Fibroblast of the conjunctiva (primary cell): ENCODE measurements at places on chromosomes 11 and 22.
A peak's percentile ranks its signal among the peaks of the same experiment; 100 is the strongest.

GRCh38 chr11:33887886-33888285, 4.0 kb downstream of the LMO2 start:
- DNase-seq, result no peak

GRCh38 chr22:29830585-29830984, 7.5 kb downstream of the ASCC2 start:
- DNase-seq, result no peak

DNA sequence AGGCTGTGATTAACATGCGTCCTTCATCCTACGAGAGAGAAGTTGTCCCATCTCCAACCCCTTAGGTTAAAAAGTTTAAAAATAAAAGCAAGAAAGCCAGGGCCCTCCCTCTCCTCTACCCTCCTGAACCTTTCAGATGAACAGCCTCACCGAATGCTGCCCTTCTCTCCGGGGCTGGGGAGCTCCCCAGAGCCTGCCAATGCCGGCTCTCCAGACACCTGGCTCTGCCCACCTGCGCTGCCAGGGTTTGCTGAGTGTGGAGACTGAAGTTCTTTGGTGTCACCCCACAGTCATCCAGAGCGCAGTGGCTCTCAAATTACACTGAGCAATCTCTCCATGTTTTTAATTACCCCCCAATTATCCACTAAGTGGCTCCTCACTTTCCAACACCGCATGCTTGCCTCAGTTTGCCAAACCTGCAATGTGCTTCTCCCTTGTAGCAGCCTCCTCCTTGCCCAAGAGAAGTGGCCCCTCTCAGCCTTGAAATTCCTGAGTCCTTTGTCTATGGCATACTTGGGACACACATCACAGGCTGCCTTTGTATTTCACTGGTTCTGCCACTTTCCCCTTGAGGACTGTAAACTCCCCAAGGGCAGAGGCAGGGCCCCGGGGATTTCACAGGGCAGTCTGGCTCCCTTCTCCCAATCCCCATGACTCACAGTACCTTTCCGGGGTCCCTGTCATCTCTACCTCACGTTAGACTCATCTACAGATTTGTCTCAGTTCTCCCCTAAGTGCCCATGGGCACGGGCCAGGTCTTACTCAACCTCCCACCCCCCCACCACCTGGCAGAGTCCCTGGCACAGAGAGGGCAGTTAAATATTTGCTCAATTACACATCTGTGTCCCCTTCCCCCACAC, 2.0 kb downstream of the MYH9 start:
- no peak for DNase-seq

- no peak for DNase-seq
Observed at GRCh38 chr22:21764038-21764804, 28.6 kb upstream of the YPEL1 start.

- DNase-seq, result no peak
Observed at GRCh38 chr11:94705891-94706615, 62.1 kb upstream of the AMOTL1 start.

DNA sequence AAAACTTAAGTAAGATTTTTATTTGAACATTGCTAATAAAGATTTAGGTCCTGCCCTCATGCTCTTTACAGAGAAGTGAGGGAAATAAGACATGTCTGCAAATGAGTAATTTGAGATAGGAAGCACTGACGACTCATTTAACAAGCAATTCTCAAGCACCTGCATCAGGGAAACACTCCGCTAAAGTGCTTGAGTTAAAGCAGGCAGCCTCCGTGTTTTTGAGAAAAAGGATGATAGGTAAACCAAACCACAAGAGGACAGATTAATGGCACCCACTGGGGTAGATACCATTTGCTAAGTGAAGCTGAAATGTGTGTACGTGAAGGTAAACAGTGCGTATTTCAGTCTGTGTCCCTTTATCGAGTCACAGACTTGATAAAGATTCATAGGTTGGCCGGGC, 184.6 kb upstream of the CARD18 start:
- no peak for DNase-seq

GRCh38 chr11:115776916-115777315, 272.7 kb upstream of the CADM1 start:
- no peak for DNase-seq

GRCh38 chr11:12139144-12139881, 28.9 kb downstream of the MICAL2 start:
- DNase-seq, result peak; percentile 28

DNA sequence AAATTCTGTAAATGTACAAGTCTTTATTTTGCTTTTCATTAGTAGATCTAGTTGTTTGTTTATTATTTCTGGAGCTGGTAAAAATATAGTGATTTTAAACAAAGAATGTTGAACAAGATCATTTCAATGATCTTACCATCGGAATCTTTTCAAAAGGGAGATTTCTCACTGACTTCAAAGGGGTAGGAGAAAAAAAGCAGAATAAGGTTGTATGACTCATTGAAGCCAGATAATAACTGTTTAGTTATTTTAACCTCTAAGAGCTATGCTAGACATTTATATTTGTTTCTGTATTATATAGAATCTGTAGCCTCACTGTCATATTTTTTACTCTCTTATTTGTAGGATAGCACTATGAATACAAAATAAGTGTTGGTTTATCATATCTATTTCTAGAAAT, 8.1 kb upstream of the PDE3B start:
- DNase-seq, result no peak

GRCh38 chr11:122421702-122422101, 233.8 kb upstream of the UBASH3B start:
- DNase-seq, result no peak

DNA sequence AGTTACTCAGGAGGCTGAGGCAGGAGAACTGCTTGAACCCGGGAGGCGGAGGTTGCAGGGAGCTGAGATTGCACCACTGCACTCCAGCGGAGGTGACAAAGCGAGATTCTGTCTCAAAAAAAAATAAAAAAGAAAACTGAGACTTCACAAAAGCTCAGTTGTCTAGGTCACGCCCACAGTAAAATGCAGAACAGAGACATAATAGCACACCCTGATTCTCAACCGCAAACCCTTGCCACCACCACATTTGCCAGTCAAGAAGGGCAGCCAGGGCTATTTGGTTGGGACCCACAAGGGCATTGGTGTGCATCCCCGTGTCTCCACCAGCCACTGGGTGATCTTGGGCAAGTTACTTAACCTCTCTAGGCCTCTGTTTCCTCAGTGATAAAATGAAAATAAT, 25.4 kb downstream of the CREB3L1 start:
- no peak for DNase-seq

GRCh38 chr22:33891992-33892391, 28.3 kb downstream of the LARGE1 start:
- DNase-seq, result no peak

DNA sequence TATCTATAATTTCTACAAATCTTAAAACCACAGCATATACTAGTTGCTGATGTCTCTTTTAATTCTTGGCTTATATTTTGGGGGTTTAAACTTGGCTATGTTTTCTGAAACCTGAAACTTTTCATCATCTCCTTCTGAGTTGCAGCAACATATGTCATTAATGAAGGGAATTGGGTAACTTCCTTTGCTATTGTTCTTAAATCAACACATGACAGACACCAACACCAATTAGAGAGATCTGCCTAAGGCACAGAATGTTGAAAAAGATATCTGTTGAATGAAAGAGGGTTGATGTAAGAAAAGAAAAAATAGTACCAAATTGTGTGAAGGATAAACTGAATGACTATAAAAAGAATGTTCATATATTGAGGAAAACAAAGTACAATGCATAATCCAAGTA, 10.3 kb upstream of the GAS2 start:
- peak; percentile 71 for DNase-seq

- peak; percentile 70 for DNase-seq
Observed at GRCh38 chr11:114075891-114076441, 16.5 kb downstream of the ZBTB16 start.
